ENCODE measurements at places on chromosomes 3 and 15.

DNA sequence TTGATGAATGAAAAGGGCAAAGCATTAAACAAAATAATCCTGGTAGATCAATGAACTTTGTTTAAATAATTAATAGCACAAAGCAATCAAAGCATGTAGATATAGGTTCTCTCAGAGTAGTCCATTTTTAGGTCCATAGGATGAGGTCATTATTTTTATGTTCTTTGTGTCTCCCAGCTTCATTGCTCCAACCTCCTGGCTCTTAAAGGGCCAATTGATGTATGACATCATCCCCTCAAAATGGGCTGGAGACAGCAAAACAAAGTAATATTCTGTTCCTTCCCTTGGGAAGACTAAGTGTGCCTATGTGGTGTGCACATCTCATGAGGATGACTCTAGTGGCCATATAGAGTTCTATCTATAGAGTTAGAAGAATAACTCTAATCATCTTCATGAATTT lies 49.5 kb downstream of the HMG20A start:
- no peak for DNase-seq

- DNase-seq = no peak
These were observed 389.8 kb downstream of the NR2F2 start for GRCh38 chr15:96720251-96720650.

DNA sequence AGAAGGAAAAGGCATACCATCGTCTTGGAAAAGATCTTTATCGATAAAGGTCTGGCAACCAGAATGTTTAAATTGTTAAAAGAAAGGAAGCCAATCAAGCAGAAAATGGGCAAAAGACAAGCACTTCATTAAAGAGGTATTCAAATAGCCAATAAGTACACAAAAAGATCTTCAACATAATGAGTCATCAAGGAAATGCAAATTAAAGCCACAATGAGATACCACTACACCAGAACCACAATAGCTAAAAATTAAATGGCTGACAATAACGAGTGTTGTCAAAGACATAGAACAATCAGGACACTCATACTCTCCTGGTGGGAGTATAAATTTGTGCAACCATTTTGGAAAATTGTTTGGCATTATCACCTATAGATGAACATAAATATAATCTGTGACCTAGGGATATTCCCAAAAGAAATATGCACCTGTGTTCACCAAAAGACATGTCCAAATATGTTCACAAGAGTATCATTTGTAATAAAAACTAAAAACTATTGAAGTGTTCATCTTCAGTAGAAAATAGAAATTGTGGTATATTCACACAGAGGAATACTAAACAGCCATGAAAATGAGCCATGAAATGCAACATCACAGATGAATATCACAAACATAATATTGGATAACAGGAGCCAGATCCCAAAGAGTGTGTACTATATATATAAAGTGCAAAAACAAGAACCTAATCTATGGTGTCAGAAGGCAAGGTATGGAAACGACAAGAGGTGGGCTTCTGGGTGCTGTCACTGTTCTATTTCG lies 14.4 kb upstream of the BTBD1 start:
- DNase-seq = no peak

DNA sequence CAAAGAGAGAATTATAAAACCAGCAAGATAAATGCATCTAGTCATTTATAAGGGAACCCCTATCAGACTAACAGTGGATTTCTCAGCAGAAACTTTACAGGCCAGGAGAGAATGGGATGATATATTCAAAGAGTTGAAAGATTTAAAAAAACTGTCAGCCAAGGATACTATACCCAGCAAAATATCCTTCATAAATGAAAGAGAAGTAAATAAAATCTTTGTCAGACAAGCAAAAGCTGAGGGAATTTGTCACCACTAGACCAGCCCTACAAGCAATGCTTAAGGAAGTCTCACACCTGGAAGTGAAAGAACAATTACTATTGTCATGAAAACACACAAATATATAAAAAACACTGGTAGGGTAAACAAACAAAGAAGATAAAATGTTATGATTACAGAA lies 113.4 kb upstream of the FAM3D start:
- no peak for DNase-seq

DNA sequence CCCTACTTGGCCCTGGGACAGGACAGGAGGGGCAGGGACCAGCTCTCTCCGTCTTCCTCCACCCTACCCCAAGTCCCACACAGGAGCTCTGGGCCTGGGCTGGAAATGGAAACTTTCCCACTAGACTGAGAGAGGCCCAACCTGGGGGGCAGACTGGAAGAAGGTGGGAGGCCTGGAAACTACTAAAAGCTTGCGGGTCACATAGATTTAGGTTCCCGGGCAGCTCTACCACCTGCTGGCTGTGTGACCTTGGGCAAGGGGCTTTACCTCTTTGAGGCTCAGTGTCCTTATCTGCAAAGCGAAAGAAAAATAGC lies 49.9 kb upstream of the CCDC174 start:
- no peak for DNase-seq

GRCh38 chr15:72082176-72082575 lies 35.8 kb downstream of the MYO9A start:
- no peak for DNase-seq

- DNase-seq = no peak
These were observed 61.6 kb downstream of the CMSS1 start for GRCh38 chr3:99879275-99879674.

DNA sequence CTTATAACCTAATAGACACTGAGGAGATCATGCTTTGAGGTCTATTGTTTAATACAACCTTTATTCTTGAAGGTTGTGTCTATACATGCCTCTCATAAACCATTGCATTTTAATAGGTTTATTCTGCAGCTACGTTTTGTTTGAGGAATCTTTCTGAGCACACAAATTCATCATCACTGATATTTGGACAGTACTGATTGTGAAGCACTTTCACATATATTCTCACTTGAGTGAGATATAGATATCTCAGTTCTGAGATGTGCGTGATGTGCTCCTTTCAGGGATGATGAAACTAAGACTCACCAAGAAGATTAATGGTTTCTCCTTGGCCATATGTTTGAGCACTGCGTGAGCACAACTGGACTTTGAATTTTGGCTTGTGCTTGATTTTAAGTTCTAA lies 374.4 kb downstream of the LPP start:
- no peak for DNase-seq

DNA sequence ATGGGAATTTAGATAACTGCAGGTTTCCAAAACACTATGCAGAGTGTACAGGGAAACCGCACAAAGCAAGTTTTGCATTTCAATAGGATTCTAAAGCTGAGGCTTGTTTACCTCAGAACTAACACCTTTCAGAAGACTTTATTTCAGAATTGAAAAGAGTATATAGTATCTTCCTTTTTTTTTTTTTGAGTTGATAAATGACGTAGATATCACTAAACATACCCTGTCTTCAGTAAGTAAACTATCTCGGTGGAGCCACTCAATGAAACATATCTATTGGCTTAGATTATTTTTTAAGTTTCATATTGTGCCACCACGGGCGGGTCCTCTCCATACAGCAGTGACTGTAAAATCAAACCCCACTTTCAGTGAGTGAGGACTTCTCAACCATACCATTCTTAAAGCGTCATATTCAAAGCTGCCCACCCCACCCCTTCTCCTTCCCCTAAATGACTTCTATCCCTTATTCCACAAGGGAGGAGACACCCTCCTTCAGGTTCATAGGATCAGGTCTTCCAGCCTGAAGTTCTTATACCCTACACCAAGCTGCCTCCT lies 2.0 kb upstream of the TBL1XR1 start:
- DNase-seq = no peak

- no peak for DNase-seq
These were observed 140.6 kb upstream of the SLITRK3 start for GRCh38 chr3:165336786-165337185.

DNA sequence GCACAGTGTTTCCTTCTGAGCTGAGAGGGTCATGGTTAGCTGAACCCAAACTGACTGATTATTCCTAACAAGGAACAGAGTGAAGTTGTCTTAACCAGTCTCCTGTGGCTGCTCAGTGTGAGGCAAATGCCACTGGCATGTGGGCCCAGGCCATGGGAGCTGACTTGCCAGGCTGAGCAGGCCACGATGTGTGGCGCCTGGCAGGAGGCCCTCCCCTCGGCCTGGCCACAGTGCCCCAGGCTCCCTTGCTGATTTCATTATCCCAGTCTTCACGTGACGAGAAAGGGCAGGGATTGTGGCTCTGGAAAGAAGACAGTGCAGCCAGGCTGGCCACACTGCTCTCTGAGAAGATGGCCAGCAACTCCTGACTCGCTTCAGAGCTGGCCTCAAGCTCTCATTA lies 58.8 kb downstream of the SLCO2A1 start:
- no peak for DNase-seq

GRCh38 chr3:109903100-109903499 lies 565.8 kb upstream of the DPPA4 start:
- no peak for DNase-seq

- DNase-seq = no peak
These were observed 1588.2 kb downstream of the SI start for GRCh38 chr3:163490119-163490518.

- no peak for DNase-seq
These were observed 29.1 kb upstream of the PDZRN3 start for GRCh38 chr3:73653877-73654276.

DNA sequence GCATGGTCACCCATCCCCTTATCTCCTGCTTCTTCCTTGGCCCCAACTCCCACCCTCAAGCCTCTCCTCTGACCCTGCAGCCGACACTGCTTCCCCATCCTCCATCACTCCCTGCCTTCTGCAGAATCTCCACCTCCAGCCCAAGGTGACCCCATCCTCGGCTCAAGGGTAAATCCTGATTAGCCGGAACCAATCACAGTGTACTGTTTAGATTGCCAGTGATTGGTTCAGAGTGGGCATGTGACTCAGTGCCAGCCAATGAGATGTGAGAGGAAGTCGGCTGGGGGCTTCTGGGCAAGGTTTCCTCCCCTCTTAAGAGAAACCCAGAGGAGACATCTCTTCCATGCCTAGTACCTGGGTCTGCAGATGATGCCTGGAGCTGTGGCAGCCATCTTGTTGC lies 10.3 kb downstream of the CACNA2D2 start:
- no peak for DNase-seq

GRCh38 chr3:40505599-40506462 lies at the start of gene ZNF620:
Gene ZNF620, plus strand, starts transcription at chr3:40506039. Its CDS starts 314 bp downstream, at chr3:40506353.
- no peak for DNase-seq

GRCh38 chr3:61532739-61533500 lies 28.5 kb upstream of the PTPRG start:
- no peak for DNase-seq

GRCh38 chr3:99867594-99868310 lies 50.1 kb downstream of the CMSS1 start:
- no peak for DNase-seq

DNA sequence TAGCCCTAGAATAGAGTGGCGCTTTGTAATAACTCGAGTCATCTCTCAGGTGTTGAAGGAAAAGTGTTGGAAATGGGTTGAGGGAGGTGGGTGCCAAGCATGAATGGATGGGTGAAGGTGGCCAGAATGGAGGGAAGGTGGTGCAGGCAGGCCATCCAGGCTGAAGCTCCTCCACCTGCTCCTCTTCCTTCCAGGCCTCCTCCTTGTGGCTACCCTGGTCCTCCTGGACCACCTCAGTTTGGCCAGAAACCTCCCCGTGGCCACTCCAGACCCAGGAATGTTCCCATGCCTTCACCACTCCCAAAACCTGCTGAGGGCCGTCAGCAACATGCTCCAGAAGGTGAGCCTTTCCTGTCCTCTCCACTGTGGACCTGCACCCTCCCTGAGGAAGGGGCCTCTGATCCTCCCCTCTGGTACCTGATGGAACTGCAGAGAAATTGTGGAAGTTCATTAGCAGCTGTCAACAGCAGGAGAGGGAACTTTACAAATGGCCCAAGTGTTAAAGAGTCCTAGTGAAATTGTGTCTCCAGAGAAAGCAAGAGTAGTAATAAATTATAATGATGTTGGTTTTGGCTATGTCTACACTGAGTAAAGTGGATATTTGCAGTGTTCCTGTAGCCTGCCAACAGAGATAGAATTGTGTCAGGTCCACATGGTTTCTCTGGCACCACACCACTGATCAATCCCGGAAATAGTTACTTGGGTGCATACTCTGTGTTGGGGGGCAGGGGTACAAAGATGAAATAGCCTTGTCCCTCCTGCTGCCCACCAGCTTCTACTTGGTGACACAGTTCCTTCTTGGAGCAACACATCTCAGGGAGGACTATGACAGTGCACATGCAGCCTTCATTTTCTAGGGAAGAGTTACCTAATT lies 1.6 kb downstream of the IL12A start:
- DNase-seq = no peak

GRCh38 chr15:62428851-62429598 lies 263.9 kb upstream of the C2CD4B start:
- DNase-seq = no peak

DNA sequence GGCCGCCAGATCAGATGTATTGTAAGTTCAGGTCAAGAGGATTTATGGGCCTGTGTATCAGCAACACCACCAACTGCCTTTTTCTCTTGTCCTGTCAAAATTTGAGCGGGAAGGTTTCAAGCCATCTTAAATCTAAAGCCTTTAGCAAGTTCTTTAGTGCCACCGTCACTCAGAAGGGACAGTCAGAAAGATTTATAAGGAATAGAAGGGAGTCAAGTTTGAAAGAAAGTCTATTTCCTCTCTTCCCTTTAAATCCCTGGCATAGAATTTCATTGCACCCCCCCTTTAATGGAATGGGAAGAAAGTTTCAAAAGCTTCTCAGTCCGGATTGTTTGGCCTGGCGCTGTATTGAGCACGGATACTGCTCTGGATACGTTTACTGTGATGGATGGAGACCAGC lies 359.4 kb downstream of the FEZF2 start:
- DNase-seq = no peak

DNA sequence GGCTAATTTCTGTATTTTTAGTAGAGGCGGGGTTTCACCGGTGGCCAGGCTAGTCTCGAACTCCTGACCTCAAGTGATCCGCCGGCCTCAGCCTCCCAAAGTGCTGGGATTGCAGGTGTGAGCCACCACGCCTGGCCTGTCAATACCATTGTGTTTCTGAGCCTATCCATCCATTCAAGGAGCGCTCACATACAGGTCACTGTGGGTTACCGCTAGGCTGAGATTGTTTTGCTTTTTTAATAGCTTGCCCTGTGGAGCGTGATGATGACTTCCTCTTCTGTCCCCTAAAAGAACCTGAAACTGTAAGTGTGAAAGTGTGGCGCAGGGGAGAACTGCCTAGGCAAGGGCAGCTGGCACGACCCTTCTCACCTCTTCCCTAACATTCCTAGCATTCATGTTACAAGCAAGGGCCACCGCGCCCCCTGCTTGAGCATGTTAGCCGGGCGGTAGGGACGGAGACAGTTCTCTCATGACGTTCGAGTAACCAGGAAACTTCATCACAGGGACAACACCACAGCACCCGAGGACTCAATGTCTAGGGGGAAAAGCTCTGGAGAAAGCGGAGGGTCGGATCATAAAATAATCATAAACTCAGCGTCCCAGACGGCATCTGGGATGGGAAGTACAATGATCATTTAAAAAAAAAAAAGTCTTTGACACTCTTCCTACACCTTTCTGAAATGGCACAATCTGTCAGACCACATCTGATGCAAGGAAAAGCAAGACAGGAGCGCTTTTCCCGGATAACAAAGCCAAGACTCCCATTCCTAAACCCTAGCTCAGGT lies 790 bp downstream of the LAMP3 start:
- no peak for DNase-seq

GRCh38 chr15:50977162-50977561 lies 68.7 kb downstream of the AP4E1 start:
- no peak for DNase-seq

- no peak for DNase-seq
These were observed 122.2 kb downstream of the MEIS2 start for GRCh38 chr15:36978126-36978525.
